ENCODE measurements at places on chromosomes 5 and 9.
A peak's percentile ranks its signal among the peaks of the same experiment; 100 is the strongest.

DNA sequence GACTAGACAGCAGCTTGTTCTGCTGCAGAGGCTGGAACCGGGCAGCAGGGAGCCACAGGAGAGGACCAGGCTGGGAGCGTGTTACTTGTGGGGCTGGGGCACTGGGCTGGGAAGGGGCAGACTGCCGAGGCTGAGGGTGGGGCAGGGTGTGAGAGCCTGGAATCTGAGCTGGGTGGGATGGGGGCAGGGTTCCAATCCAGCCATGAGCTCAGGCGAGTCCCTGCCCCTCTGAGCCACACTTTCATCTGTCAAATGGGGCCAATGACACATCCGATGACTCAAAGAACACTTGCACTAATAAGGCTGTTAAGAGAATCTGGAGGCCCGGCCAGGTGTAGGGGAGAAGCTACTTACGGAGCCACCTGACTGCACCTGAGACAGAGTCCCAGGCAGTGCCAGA, 18.7 kb upstream of the WDR38 start:
- DNase-seq = peak; percentile 60

DNA sequence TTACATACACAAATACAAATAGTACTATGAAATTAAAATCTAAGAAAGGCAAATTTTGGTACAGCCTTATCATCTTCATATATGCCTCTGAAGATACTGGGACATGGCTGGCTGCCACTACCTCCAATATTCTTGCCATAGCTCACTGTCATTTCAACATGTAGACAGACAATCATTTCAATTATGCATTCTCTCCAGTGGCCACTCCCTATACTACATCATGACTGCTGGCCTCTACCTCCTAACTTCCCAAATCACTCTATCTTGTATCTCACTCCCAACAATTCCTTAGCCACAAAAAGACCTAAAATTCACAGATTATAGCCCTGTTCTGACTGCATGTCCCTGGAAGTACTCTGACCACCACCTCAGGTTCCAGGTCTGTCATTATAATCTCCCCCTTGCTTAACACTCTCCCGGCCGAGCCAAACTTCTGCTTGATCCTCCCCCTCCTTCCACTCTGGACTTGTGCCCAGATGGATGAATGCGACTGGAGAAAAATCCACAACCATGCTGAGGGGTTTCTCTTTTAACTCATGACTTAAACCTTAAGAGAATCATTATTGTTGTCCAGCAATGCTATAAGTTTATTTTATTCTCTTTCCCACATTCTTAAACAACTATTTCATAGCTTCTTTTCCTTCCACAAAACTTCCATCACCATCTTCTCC, 225.3 kb upstream of the TLE4 start:
- DNase-seq = peak; percentile 71

DNA sequence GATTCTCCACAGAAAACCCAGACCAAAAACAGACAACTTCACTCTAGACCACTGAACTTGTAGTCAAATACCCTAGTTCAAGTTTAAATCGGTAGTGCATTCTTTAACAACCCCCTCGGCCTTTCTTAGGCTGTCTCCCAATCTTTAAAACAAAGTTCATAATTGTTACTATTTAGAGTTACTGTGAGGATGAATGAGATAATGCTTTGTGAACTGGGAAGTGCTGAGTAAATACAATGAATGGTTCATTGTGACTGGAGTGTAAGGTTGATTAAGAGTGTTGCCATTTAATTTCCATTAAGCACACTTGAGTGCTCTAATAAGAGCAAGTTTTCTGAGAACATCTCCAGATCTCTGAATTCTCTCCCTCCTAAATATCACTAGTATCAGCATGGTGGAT, 228.8 kb upstream of the PIK3R1 start:
- DNase-seq = no peak

- DNase-seq = no peak
Measured at GRCh38 chr5:7871653-7872052, 2.7 kb downstream of the MTRR start.

GRCh38 chr5:158727136-158727535, 372.6 kb downstream of the EBF1 start:
- no peak for DNase-seq

- DNase-seq = no peak
Measured at GRCh38 chr5:178359738-178360137, 127.1 kb upstream of the PHYKPL start.
